ENCODE measurements at places on chromosomes 5 and 9.

GRCh38 chr5:122805481-122805880 is 30.6 kb downstream of the SNX2 start:
- DNase-seq = peak; percentile 16

DNA sequence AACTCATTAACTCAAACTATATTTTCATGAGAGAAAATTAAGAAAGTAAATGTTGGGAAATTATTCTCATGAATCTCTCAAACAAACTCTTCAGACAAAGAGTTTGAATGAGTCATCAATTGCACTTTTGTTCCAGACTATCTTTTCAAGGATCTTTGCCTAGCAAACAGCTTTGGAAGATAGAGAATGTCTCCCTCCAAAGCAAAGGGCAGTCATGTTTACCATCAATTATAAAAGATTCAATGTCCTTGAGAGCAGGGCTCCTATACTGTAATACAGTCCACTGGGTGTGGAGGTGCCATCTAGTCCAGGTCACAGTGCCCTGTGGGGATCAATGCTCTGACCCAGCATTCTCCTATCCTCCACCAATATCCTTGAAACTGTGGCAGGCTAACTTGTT is 1429.3 kb downstream of the EFNA5 start:
- DNase-seq = no peak

- no peak for DNase-seq
Measured at GRCh38 chr9:87883990-87884389, 1.3 kb downstream of the SPATA31E1 start.

- DNase-seq = no peak
Measured at GRCh38 chr9:93576258-93577077, at the start of gene PHF2. Gene PHF2 (plus strand): TSS chr9:93576584. CDS start chr9:93576774, 190 bp downstream.

DNA sequence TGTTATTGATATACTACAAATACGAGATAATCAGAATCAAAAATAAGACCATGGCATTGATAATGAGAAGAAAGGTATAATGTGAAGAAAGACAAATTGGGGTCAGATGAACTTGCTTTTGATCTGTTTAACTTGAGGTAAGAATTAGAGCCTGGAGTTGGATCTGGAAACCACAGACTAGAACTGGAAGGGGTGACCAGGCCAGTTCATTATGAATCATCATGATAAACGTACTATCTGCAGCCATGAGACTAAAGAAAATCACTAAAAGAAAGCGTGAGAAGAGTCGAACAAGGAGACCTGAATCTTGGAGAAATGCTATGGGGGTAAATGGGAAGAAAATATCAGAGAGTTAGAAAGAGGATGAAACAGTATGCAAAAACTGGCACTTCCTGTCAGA is 967.5 kb downstream of the NR2F1-AS1 start:
- DNase-seq = no peak

- DNase-seq = no peak
Measured at GRCh38 chr5:124986170-124986569, 239.7 kb upstream of the ZNF608 start.

- no peak for DNase-seq
Measured at GRCh38 chr9:120946259-120946658, 19.7 kb upstream of the TRAF1 start.

- no peak for DNase-seq
Measured at GRCh38 chr5:41032973-41033372, 38.2 kb downstream of the MROH2B start.

- no peak for DNase-seq
Measured at GRCh38 chr5:151153300-151153699, 4.3 kb downstream of the ANXA6 start.

DNA sequence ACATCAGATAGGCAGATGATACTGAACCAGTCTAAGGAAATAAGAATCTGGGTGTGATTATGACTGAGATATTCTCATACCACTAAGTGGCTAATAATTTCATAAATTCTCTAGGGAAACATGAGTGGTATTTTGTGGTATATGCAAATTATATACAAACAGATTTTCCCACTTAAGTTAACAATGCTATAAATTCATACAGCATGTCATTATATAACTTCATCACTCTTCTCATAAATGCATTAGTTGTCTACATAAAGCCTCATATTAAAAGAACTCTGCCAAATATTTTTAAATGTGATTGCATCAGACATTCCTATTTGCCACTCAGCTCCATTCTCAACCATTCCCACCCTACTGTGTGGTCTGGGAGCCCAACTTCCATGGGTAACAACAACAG is 226.5 kb downstream of the TLE1 start:
- no peak for DNase-seq

DNA sequence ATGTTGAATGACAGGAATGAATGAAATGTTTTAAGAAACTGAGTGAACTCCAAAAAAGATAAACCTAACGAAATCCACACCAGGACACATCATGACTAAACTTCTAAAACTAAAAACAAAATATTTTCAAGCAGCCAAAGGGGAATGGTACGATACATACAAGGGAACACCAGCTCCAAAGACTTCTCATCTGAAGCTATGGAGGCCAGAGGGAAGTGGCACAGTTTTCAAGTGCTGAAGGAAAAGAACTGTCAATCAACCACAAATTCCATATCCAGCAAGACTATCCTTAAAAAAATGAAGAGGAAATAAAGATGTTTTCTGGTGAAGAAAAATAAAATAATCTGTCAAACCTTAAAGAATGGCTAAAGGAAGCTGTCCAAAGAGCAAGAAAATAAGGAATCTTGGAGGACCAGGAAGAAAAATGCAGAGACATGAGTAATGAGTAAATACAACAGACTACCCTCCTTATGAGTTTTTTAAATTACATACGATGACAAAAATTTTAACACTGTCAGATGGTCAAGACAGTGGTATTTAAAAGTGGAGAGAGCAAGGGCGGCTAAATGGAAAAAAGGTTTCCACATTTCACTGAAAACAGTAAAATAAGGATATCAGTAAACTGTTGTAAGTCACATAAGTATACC is 12.0 kb downstream of the CAMSAP1 start:
- no peak for DNase-seq

GRCh38 chr9:128902351-128903078 is 18.3 kb upstream of the PHYHD1 start:
- DNase-seq = no peak

DNA sequence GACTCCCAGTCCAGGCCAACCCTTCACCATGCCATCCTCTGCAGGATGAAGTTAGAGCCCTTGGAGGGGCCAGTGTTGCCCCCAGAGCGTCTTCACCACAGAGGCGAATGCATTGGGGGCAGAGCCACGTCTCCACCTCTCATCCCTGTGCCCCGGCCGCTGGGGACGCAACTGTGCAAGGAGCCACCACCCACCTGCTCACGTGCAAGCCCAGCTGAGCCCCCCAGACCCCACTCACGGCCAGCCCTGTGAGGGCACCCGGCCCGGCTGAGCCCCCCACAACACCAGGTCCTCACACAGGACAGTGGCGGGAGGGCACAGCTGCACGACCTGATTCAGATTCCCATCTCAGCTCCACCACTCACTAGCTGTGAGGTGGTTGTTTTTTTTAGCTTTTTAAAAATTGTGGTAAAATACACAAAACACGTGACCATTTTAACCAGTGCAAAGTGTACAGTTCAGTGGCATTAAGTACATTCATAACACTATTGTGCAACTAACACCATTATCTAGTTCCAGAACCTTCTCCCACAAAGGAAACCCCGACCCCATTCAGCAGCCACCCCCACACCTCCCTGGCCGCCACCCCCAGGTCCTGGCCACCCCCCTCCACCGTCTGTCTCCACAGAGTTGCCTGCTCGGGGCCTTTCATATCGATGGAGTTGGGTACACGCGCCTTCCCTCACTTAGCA is 33.5 kb upstream of the UBAC1 start:
- DNase-seq = no peak

GRCh38 chr5:21154526-21154925 is 1166.5 kb upstream of the CDH18 start:
- DNase-seq = no peak

GRCh38 chr5:170538696-170539586 is 35.1 kb downstream of the KCNIP1 start:
- no peak for DNase-seq

GRCh38 chr9:113692256-113692655 is 183.9 kb upstream of the ZNF618 start:
- no peak for DNase-seq

DNA sequence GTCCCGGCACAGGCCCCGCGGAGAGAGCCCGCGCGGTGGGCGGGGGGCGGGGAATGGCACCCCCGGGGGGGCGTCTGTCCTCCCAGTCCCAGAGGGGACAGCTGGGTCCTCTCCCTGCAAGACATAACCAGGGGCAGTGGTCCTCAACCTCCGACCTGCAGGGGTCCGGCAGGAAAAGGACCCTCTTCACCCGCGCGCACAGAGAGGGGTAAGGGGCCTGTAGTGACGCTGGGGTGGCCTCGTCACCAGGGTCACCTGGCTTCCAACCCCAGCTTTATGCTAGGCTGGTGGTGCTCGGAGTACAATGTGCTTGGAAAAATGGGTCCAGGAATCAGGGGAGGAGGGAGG is 34.2 kb downstream of the LHX2 start:
- DNase-seq = no peak

DNA sequence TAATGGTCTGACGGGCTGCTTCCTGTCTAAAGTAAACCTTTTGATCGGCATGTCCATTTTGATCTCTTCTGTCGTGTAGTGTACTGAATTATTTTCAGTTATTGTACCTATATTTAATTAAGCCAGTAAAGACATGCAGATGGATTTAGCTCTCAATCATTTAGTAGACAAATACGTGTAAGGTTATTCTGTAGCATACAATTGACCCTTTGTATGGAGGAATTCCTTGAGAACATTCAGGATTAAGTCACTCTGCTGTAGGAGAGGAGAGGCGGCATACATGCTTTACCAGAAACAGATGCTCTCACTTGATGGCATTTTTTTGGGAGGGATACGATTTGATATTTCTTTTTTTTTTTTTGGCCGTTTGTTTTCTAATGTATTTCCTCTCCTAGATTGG is 141.0 kb downstream of the PBX3 start:
- DNase-seq = no peak

DNA sequence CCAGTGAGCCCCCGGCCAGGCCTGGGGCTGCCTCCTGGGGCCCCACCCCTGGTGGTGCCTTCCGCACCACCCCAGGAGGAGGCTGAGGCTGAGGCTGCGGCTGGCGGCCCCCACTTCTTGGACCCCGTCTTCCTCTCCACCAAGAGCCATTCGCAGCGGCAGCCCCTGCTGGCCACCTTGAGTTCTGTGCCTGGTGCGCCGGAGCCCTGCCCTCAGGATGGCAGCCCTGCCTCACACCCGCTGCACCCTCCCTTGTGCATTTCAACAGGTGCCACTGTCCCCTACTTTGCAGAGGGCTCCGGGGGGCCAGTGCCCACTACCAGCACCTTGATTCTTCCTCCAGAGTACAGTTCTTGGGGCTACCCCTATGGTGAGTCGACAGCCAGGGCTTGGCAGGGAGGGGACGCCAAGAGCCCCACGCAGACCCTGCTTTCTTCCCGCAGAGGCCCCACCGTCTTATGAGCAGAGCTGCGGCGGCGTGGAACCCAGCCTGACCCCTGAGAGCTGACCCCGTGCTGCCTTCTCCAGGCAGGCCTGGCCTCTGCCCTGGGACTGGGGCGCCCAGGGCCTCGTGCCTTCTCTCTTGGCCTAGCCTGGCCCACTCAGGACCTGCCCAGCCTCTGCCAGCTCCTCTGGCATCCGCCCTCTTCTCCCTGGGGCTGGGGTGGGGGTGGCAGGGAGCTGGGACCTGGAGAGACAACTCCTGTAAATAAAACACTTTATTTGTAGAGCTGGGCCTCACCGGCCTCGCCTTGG is 4.0 kb upstream of the EHMT1 start:
- no peak for DNase-seq

DNA sequence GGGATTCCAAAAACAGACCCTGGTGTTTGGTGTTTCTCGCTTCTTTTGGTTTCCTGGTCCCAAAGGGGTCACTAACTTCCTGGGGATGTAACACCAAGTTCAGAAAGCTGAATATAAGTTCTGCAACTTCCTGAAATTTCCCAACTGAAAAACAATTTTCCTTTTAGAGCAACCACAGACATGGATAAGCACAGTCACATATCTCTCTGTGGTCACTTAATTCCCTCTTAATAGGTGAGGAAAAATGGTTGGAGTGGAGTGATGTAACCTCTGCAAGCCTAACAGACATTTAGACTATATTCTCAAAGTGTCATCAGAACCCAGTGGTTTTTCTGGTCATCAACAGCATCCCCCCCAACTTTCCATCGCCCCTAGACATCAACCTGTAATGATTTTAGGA is 135.3 kb downstream of the PRELID2 start:
- no peak for DNase-seq

GRCh38 chr9:27505744-27506161 is 18.3 kb upstream of the IFNK start:
- no peak for DNase-seq

- DNase-seq = no peak
Measured at GRCh38 chr9:1269533-1270315, 219.6 kb downstream of the DMRT2 start.

- no peak for DNase-seq
Measured at GRCh38 chr5:23895614-23896013, 388.2 kb downstream of the PRDM9 start.

- no peak for DNase-seq
Measured at GRCh38 chr9:137233143-137233980, 2.7 kb downstream of the SLC34A3 start.

DNA sequence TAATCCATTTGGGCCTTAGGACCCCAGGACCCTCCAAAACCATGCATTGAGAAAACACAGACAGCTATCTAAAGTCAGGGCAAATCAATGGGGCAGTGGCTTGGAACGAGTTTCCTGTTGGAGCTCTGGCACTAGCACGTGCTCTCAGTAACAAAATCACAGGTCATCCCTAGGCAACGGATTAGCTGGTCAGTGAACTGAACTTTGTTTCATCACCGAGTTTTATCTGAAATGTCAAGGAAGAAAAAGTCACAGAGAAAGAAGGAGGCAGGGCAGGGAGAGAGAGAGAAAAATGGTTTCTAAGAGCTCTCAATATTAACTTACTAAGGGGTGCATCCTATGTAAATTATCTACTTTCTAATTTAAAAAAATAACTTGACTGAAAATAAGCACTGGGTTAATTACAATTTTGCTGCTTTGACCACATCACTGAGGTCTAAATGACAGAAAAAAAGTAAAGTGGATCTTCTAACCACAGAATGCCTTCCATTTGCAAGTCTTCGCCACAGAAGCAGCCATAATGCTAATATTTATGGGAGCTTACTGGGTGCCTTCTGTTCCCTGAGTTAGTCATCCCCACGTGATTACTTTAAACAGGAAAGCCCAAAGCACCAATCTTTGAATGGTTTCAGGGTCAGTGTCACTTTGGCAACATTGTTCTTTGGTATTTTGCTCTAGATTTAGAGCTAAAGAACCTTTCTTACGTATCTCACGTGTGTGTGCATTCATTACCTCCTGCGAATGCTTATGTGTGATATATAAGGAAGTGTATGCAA is 503.9 kb downstream of the RASEF start:
- no peak for DNase-seq

DNA sequence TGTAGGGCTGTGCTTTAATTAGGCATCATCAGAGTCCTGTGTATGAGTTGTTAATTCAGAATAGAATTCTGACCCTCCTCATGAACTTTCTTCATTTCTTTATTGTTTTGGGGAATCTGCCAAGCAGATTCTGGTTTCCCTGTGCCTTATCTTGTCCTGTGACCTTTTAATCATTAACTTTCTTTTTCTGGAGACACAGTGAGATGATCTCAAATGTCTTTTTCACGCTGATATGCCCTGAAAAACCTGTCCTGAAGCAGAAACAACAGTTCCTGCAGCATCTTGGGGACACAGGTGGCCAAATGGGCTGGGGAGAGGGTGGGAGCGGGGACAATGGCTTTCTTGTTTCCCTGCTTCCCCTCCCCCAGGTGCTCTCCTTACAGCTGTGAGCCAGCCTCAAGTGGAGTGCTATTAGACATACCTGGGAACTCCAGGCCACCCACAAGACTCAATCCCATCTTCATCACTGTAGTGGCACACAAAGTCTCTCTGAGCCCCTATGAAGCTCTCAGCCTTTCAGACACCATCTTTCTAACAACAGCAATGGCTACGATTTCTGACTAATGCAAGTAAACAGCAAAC is 213.8 kb downstream of the ATP10B start:
- DNase-seq = no peak

Data from AG04449 (cell line).